RPMI7951 (cell line): ENCODE measurements at places on chromosomes 16 and 17. TPM values are rescaled to one million over a fixed set of nuclear protein-coding genes. Genes with fewer than 3 reads are reported as not detected.
A peak's percentile ranks its signal among the peaks of the same experiment; 100 is the strongest.

DNA sequence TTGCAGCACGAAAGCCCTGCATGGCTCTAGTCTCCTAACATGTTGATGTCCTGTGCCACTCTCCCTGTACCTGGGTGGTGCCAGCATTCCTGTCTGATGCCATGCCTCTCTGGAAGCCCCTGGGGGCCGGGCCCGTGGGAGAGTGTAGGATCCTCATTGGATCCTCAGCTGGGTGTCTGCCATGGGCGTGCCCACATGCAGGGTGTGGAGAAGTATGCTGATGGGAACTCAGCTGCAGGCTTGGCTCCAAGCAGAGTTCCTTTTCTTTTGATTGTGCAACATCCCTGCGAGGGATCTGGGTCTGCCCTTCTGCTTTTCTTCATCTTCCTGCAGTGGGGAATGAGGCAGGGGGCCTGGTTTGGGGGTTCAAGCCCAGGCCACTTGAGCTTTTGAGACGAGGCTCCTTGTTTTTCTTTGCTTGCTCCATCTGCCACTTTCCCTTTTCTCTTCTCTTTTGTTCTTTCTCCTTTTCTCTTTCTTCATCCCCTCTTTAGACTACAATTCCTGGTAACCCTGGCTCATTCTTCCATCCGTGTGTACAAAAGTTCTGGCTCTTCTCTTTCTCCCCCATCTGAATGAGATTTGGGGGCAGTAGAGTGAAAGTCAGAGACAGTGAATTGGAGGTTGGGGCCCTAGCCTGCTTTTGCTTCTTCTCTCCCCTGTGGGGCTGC, 32.9 kb downstream of the KSR1 start:
- DNase-seq = no peak

- DNase-seq = no peak
Observed at GRCh38 chr17:47301161-47301560, 22.6 kb upstream of the EFCAB13 start.

DNA sequence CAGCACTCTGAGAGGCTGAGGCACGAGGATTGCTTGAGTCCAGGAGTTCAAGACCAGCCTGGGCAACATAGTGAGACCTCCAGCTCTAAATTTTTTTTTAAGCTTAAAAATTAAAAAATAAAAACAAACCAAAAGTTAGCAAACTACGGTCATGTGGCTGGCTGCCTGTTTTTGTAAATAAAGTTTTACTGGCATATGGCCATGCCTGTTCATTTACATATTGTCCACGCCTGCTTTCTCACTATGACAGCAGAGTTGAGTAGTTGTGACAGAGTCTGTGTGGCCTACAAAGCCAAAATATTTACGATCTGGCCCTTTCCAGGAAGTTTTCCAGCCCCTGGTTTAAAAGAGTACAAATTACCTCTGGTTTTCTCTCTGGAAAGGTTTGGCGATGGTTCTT, 3.3 kb downstream of the SLX4 start:
- DNase-seq = no peak

DNA sequence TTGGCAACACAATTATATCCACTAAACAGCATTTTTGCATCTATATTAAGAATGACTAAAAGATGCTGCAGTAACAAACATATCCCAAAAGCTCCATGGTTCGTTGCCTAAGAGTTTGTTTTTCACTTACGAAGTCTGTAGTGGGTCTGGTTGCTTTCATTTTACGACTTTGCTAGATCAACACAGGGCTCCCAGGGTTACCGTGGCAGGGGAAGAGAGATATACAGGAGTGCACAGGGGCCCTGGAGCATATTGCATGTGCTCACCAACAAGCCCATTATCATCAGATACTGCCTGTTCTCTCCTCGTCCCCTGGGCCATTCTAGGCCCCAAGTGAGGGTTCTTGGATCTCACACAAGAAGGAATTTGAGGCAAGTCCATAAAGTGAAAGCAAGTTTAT, 3.1 kb upstream of the MMP2 start:
- DNase-seq = no peak

- no peak for DNase-seq
Observed at GRCh38 chr17:72901083-72901482, 191.4 kb downstream of the SLC39A11 start.

DNA sequence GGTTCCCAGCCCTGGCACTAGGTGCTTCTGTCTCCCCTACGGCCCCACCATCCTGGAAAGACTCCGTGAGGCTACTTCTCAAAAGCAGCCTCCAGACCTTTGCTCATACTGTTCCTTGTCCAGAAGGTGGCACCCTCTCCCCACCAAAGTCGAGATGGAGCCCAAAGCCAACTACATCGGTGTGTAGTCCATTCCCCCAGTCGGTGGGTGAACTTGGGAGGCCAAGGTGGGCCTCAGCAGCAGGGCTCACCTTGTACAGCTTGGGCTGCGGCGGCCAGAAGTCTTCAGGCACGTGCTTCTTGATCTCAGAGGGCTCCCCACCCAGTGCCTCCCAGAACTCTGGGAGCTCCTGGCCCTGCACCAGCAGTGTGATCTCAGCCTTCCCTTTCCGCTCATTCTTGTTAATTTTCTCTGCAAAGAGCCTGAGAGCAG, 10.2 kb downstream of the FLII start:
- DNase-seq = peak; percentile 60

DNA sequence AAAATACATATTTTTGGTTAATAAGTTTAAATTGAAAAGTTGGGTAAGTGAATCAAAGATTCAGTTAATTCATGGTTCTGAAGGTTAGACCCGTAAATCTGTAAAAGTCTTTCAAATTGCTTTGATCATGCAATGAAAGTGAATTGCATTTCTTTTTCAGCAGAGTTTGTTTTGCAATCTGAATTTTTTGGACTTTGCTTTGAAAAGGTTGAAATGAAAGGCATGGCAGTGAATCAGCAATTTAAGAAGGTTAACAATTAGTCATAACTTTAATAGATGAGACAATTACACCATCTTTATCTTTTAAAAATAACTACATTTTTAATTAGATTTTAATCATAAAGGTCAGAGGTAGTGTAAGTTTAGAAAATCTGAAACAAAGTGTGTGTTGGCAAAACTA, 310.9 kb upstream of the KCNJ16 start:
- DNase-seq = no peak

GRCh38 chr16:50844840-50845239, 103.0 kb downstream of the CYLD start:
- DNase-seq = no peak

Gene COIL
- 13.2 and 15.2 TPM in 2 replicates for total RNA-seq

Gene FOXF1
- 2.1 and 3.0 TPM in 2 replicates for total RNA-seq

Gene COX6A2
- not detected in 2 replicates for total RNA-seq

Gene GAS2L2
- not detected in 2 replicates for total RNA-seq
